ENCODE measurements at places on chromosomes 16 and 17.

GRCh38 chr17:38750312-38751121 lies 2.0 kb upstream of the PSMB3 start:
- DNase-seq = peak; percentile 25

- DNase-seq = peak; percentile 64
These were observed 994 bp downstream of the CLTC start for GRCh38 chr17:59620518-59621259.

DNA sequence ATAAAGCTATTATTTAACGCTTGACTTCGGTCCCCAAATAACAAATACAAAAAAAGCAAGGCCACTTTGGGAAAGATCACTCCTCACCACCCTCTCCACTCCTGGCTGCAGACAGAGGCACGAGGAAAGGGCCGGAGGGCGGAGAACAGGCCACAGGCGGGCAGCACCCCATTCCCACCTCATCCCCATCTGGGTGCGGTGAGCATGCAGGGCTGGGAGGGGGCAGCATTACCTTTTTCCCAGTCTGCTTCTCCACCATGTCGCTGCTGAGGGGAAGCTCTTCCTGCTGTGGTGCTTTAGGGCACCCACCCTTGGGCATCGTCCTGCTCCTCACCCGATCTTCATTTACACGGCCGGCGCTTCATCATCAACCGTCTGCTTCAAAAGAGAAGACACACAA lies 99.2 kb downstream of the ZNF778 start:
- DNase-seq = no peak

GRCh38 chr16:48608871-48609651 lies 919 bp downstream of the N4BP1 start:
- peak; percentile 46 for DNase-seq

DNA sequence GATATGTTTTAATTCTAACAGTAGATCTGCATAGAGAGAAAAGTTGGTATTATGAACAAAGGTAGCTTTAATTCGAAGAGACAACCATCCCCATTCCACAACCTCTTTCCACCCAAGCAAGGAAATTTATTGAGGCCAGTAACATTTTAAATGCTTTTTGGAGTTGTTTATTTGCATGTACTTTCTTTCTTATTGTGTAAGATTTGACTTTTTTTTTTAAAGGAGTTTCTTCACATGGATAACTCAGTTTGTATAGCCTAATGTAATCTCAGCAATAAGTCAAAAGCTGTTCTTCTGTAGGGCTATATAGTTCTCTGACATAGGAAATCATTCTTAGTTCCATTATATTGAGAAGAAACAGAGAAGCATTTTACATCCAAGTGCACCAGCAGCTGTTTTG lies 163.3 kb downstream of the PRKCA start:
- DNase-seq = no peak

DNA sequence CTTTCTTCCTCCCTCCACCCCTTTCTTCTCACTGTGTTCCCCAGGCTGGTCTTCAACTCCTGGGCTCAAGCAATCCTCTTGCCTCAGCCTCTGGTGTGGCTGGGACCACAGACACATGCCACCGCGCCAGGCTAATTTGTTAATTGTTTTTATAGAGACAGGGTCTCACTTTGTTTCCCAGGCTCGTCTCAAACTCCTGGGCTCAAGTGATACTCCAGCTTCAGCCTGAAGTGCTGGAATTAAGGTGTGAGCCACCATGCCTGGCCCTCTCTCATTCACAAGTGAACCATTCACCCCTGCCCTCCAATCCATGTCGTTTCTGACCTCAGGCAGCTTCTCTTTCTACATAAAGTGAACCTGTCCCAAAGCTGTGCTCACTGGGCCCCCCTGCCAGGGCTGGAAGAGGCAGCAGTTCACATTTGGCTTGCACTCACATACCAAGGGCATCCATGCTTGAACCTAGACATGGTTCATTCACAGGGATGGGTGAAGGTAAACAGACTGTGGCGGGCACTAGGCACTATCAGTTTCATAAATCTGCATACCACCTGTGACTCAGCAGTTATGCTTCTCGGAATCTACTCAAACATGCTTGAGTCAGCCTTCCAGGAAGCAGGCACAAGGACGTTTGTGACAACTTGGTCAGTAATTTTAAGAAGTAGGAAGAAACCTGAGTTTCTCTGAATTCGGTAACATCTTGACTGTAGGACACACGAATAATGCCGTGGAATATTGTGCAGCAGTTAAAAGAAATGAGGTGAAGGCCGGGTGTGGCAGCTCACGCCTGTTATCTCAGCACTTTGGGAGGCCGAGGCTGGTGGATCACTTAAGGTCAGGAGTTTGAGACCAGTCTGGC lies 6.0 kb upstream of the RNF213 start:
- DNase-seq = peak; percentile 78

GRCh38 chr17:64176556-64176955 lies 46.6 kb upstream of the ERN1 start:
- no peak for DNase-seq

GRCh38 chr16:17211797-17212196 lies 259.0 kb downstream of the XYLT1 start:
- no peak for DNase-seq

DNA sequence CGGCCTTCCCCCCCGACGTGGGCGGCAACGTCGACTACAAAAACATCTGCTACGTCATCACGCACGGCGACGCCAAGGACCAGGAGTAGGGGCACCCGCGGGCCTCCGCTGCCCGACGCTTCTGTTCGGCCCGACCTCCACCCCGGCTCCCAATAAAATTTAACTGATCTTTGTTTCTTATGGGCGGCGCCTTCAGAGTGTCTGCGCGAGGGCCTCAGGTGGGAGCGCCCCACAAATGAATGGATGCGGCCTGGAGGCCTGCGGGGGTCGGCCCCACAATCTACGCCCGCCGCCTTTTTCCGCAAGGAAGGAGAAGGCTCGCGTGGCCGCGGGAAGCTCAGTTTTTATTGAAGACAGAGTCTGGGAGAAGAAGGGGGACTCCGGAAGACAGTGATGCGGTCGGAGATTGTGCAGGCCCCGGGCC lies 3.2 kb downstream of the MYL11 start:
- DNase-seq = peak; percentile 93

DNA sequence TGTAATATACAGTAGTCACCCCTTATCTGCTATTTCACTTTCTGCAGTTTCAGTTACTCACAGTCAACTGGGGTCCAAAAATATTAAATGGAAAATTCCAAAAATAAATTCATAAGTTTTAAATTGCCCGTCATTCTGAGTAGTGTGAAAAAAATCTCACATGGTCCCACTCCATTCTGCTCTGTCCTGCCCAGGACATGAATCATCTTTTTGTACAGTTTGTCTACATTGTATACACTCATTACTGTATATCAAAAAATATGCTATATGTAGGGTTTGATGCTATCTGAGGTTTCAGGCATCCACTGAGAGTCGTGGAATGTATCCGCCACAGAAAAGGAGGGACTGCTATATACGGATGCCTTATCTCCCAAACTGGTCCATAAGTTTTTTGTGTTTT lies 16.0 kb upstream of the APPBP2 start:
- DNase-seq = no peak

- no peak for DNase-seq
These were observed 145.6 kb downstream of the ANKFN1 start for GRCh38 chr17:56298846-56299245.

DNA sequence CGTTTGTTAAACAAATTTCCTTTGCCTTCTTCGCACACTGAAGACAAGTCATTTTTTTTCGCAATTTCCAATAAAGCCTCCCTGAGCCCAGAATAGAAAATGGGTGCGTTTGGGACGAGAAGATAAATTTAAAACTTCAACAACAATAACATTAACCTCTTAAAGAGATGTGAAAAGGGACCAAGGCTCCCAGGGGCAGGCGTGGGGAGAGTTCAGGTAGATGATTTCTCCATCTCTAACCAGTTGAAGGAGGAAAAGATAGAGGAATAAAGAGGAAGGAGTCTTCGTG lies 1.3 kb upstream of the HOXB4 start:
- DNase-seq = no peak

DNA sequence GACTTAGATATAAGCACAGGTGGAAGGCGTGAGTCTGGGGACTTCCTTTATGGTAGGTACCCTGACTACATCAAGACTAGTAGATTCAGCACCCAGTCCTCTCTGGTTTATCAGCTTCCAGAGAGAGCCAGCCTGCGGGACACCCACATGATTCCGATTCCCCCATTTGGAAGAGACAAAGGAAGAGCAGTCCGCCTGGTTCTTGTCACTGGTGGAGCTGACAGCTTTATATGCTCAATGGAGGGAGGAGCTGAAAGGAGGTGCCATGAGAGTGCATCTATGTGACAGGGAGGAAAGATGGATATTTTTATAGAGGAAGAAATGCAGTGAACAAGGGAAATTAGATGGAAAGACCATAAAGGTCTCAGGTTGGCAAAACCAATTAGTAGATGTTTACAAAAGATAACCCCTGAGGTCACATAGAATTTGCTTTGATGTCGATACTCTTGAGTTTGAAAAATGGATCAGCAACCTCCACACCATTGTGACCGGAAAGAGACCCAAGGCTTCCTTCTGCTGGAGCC lies 437.7 kb downstream of the PMP22 start:
- no peak for DNase-seq

All from hepatocyte (in vitro differentiated cells).